Left cardiac atrium (tissue), 4 donors: ENCODE measurements at places on chromosomes 3 and 15. TPM values are rescaled to one million over a fixed set of nuclear protein-coding genes. Genes with fewer than 3 reads are reported as not detected.

- no peak for DNase-seq
Measured at GRCh38 chr3:138511945-138512344, 77.5 kb downstream of the ESYT3 start.

Gene HYPK
- total RNA-seq, result 11.2 TPM

Gene ITIH4
- 5.2 TPM for total RNA-seq

DNA sequence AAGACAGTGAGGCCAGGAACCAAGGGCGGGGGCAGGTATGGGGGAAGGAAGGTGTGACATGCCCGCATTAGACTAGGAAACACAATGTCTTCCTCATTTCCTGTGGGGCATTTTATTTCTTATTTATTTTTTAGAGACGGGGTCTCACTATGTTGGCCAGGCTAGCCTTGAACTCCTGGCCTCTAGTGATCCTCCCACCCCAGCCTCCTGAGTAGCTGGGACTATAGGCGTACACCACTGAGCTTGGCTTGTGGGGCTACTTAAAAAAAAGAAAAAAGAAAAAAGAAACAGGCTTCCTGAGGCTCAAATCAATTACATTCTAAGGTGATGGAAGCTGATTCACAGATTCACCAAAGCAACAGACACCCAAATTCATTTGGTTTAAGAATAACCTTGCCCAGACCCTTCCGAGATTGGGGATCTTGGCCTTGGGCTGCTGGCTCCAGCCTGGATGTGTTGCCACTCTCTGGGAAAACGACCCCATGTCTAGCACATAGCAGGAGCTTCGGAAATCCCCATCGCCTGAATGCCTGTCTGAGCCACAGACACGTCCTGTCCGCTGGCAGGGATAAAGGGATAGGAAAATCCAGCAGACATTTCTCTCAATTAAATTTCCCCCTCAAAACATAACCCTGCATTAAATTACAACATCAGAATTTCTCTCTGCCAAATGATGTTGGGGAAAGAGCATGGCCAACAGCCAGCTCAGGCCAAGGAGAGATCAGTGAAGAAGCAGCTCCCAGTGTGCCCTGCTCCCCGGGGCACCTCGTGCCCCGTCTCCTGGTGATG is 13.0 kb downstream of the CPN2 start:
- DNase-seq, result no peak

DNA sequence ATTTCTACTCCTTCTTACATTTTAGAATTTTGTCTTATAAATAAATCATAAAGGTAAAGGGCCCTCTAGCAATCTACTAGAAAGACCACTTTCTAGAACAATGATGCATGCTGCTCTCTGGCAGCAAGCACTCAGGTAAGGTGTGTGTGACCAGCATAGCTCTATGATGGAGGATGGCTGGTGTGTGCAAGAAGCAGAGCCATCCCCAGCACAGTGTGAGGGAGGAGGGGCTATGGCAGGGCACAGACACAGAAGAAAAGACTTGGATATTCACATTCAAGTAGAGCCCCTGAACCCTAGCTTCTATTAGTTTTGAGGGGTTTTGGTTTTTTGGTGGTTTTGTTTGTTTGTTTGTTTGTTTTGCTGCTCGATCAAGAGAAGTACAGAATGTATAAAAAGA is 277.1 kb upstream of the CCDC54 start:
- no peak for DNase-seq

Gene ABI3BP
- total RNA-seq, result 59.8 TPM

GRCh38 chr3:175226444-175226843 is 367.3 kb downstream of the NAALADL2 start:
- no peak for DNase-seq
